ENCODE measurements at places on chromosomes 2 and 18.

GRCh38 chr18:2714140-2714539, 58.6 kb downstream of the SMCHD1 start:
- no peak for DNase-seq

DNA sequence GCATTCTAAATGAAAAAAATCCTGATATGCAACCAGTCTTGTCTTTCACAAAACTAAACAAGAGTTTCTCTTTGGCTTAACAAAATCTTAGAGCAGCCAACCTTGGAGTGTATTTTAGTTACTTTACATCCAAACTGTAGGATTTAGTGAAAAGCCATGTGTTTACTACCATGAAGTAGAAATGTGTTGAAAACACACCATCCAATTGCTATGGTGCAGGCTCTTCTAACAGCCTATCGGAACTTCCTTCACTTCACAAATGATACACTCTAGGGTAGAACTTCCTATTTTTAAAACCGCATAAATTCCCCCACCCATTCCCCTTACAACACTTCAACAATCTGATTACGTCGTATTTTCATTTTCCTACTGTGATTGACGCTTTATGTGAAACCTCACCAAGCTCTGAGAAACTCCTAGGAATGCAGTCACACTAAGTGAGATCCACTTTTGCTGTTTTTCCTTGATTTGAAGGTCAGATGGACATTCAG, 74.4 kb upstream of the MAP4K4 start:
- no peak for DNase-seq

DNA sequence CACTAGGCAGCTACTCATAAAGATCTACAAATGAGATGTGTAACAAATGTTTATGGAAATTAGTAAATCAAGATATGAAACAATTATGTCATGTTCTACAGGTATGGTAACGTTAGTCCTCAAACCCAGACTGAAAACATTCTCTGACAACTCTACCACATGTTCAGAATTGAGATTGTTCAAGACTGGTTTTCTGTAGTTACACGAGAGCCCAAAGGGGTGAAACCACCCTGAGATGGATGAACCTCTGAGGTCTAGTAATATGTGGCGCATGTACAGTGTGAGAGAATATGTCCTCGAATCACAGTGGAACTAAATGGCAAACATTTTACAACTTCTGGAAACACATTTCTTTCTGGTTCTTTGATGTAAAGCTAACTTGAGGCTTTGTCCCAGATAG, 614.3 kb downstream of the ZEB2 start:
- DNase-seq = no peak

GRCh38 chr2:228738671-228739380, 532.3 kb downstream of the PID1 start:
- no peak for DNase-seq

DNA sequence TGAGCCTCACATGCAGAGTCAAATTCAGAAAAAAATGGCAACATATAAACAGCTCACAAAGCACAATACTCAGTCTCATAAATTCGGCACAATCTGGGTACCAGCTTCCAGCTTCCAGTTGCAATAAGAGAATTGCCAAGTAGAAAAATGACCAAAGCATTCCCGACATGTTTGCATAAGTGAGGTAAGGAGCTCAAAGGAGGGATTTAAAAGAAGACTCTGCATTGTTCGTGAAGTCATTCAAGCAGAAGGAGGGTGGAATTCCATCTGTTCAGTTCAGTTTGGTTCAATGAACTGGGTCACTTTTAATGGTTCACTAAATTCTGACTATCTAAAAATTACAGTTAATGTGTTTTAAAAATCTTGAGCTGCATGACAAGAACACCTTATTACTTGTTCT, 106.7 kb upstream of the KLHL14 start:
- no peak for DNase-seq

GRCh38 chr18:58476516-58477256, 152.2 kb downstream of the ALPK2 start:
- DNase-seq = no peak

GRCh38 chr2:25955869-25956535, 26.3 kb downstream of the KIF3C start:
- DNase-seq = no peak

DNA sequence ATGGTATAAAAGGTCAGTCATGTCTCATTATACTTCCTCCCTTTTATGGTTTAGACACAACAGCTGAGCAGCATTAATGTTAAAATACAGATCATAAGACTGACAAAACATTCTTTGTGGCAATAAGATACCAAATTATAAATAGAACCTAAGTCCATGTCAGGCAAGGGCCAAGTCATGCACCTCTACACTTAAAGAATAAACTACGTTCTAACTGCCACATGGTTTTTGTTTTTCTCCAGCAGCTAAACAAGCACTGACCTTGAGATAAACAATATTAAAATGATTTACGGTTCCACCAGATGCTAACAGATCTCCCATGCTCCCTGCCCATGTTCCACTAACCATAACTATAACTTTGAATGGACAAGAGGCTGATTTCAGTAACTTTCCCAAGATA, 368.6 kb upstream of the TFPI start:
- DNase-seq = no peak
